ENCODE measurements at places on chromosomes 6 and 20. TPM values are rescaled to one million over a fixed set of nuclear protein-coding genes. Genes with fewer than 3 reads are reported as not detected.

DNA sequence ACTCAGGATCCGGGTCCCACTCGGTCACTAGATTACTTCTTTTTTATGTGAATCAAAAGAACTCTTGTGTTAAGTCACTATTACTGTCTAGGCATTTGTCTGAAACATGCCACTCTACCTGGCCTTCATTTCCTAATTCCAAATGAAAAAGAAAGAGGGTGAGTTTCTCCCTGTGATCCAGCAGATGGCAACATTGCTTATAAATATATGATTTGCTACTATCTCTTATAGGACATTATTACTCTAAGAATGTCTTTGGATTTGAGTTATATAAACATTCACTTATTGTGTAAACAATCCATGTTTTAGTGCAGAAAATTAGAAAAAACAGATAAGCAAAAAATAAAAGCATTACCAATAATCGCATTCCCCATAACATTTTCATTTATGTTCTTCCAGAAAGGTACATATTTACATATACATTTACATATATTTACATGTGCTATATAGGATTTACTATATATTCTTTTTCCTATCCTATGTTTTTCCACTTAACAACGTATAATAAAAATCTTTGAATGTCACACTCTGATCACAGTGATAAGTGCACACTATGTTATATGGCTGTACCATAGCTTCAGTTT is 66.9 kb downstream of the FAXC start:
- H3K36me3 ChIP-seq = no peaks in the 10 kb centered on the region
- H3K4me1 ChIP-seq = no peaks in the 10 kb centered on the region
- DNase-seq = no peak
- no peak overlapping the region for H3K27ac ChIP-seq
- no peak overlapping the region for H3K4me3 ChIP-seq
- H3K27me3 ChIP-seq = no peaks in the 10 kb centered on the region

DNA sequence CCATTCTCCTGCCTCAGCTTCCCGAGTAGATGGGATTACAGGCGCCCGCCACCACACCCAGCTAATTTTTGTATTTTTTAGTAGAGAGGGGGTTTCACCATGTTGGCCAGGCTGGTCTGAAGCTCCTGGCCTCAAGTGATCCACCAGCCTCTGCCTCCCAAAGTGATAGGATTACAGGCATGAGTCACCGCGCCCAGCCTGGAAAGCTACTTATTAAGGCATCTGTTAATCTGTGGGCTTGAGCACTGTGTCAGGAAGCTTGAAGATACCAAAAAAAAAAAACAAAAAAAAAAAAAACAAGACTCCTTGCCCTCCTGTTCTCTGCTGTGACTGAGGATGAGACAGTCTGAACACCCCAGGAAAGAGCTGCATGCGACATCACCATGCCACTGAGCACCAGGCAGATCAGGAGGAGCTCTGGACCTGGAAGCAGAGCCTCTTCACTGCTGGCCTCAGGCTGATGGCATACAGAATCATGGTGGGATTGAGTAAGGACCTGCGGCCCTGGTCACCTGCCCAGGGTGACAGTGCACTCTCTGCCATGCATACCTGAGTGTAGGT is 166.5 kb upstream of the SNX9 start:
- H3K27ac ChIP-seq = no peak overlapping the region
- no peaks in the 10 kb centered on the region for H3K27me3 ChIP-seq
- no peak for DNase-seq
- no peak overlapping the region for H3K4me3 ChIP-seq

- peaks cover 14% of the 10 kb centered on the region for H3K4me1 ChIP-seq
- H3K27ac ChIP-seq = no peak overlapping the region
Measured at GRCh38 chr6:15359335-15359862, 113.5 kb downstream of the JARID2 start.

DNA sequence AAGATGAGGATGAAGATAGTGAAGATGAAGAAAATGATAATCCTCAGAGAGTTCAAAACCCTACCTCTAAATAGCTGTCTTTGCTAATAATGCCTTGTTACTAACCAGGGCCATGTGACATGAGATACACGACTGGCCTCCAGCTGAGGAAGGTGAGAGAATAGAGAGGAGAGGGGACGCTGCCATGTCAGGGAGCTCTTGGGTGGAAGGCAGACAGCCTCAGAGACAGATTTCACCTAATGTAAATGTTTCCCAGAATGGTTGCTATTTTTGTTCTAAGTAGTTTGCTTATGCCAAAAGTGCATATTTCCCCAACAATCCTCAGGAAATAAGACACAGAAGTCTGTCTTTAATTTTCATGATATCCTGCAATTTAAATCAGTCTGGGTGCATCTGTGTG is 138.4 kb downstream of the ELOVL4 start:
- no peak overlapping the region for H3K27ac ChIP-seq
- no peaks in the 10 kb centered on the region for H3K36me3 ChIP-seq
- H3K4me1 ChIP-seq = no peaks in the 10 kb centered on the region
- DNase-seq = no peak
- H3K4me3 ChIP-seq = no peak overlapping the region

DNA sequence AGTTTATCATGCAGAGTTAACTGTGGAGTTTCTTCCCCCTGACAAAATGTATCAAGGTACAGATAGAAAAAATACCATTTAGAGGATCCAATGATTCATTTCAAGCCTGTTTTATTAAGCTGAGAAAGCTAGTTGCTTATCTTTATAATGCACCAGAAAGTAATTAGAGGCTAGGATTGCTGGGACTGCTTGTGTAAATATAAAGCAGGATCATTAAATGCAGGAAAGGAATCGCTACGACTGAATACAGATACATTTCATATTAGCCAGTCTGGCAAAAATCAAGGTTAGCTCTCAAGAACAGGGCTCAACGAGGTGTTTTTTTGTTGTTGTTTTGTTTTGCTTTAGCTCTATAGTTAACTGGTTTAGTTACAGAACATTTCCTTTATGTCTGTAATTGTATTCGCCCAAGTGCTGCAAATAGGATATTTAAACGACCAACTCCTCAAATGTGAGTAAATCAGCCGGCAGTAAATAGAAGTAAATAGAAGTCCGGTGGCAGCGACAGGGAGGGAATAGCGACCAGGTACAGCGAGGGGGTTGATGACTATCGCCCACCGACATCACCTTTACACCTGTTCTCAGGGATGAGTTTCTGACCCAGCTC is 748 bp downstream of the UBE2J1 start:
- H3K27ac ChIP-seq = peak overlapping the region; percentile 91
- no peaks in the 10 kb centered on the region for H3K36me3 ChIP-seq

- H3K36me3 ChIP-seq = no peaks in the 10 kb centered on the region
- H3K4me1 ChIP-seq = no peaks in the 10 kb centered on the region
- no peaks in the 10 kb centered on the region for H3K27me3 ChIP-seq
- H3K27ac ChIP-seq = no peak overlapping the region
Measured at GRCh38 chr6:111228094-111228493, 140.8 kb downstream of the SLC16A10 start.

- no peaks in the 10 kb centered on the region for H3K36me3 ChIP-seq
- peak overlapping the region; percentile 6 for H3K4me3 ChIP-seq
- DNase-seq = no peak
- H3K27ac ChIP-seq = peak overlapping the region; percentile 65
- peaks cover 17% of the 10 kb centered on the region for H3K4me1 ChIP-seq
Measured at GRCh38 chr20:33443006-33443511, 504 bp downstream of the SNTA1 start.

Gene PI16
- total RNA-seq = 0.68 TPM

Gene TSBP1
- total RNA-seq = not detected

GRCh38 chr20:36493801-36494114 is 47.6 kb upstream of the MYL9 start:
- H3K4me1 ChIP-seq = peaks cover 56% of the 10 kb centered on the region
- DNase-seq = peak; percentile 71
- no peaks in the 10 kb centered on the region for H3K36me3 ChIP-seq
- H3K27ac ChIP-seq = peak overlapping the region; percentile 7
- H3K27me3 ChIP-seq = no peaks in the 10 kb centered on the region

Measured in adrenal gland (tissue), 19 donors.